T1000 (cell line): ENCODE measurements at places on chromosomes 3 and 15.

- DNase-seq: no peak
Observed at GRCh38 chr15:55222588-55222987, 25.8 kb upstream of the RSL24D1 start.

GRCh38 chr3:150114873-150115540 is 144.3 kb upstream of the PFN2 start:
- DNase-seq: no peak

DNA sequence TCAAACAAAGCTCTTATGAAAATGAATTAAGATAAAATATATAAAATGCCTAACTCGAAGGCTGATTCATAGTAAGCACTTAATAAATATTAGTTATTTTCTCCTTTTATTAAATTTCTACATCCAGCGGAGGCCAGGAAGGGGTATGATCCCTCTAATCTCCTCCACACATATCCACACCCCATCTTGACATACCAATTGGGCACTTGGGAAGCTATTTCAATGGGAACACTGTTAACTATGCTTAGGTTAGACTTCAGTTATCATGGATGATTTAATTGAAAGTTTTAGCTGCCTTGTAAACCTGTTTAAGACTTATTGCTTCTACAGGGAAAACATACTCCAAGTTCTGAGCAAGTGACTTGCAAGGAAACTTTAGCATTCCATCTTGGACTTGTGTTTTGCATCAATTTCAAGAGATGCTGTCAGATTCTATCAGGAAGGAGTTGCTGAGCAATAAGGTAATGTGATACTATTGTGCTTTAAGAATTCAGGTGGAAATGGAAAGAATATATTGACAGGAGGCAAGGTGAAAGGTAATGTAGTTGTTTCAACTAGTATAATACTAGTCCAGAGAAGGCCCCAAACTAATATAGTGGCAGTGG is 120.4 kb upstream of the TSPAN3 start:
- DNase-seq: no peak

GRCh38 chr3:188972310-188972709 is 199.5 kb upstream of the TPRG1 start:
- DNase-seq: no peak

GRCh38 chr3:25589104-25589782 is 75.5 kb downstream of the TOP2B start:
- DNase-seq: no peak

- DNase-seq: no peak
Observed at GRCh38 chr15:29008846-29009245, 123.1 kb downstream of the APBA2 start.

- no peak for DNase-seq
Observed at GRCh38 chr3:55468251-55468650, 18.9 kb downstream of the WNT5A start.

GRCh38 chr3:158679547-158680000 is 7.1 kb upstream of the LXN start:
- no peak for DNase-seq

GRCh38 chr15:55873024-55873720 is 120.2 kb downstream of the NEDD4 start:
- DNase-seq: no peak

DNA sequence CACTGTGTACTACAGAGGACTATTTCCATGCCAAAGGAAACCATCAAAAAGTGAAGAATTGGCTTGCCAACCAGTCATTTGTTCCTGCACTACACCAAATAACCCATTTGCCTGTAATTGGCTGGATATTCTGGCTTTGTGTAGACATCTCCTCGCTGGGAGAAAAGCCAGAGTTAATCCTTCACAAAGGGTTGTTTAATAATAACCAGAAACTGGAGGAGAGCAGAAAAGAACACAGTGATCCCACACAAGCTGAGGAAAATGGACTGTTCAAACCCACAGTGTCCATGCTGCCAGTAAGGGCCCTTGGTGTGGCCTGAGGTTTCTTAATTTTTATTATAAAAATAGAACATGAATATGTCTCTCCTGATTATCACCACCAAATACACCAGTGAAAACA is 294.0 kb downstream of the RORA start:
- no peak for DNase-seq

GRCh38 chr15:51077221-51078153 is 17.2 kb downstream of the TNFAIP8L3 start:
- DNase-seq: no peak

DNA sequence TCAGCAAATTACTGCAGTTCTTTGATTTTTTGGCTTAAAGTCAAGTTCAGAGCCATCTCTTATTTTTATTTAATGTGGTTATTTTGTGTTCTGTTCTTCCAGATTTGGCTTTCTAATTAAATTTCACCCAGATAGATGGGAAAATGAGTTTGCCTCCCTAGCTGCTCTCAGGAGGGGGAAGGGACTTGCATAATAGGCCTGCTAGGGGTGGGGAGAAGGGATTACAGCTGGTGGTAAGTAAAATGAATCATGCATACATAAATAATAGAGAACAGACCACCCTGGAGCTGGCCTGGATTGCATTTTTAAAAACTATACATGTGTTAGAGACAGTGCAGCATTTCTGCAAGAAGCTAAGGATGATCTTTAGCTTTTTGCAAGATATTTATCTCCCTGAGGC is 3.9 kb upstream of the PXYLP1 start:
- DNase-seq: no peak

DNA sequence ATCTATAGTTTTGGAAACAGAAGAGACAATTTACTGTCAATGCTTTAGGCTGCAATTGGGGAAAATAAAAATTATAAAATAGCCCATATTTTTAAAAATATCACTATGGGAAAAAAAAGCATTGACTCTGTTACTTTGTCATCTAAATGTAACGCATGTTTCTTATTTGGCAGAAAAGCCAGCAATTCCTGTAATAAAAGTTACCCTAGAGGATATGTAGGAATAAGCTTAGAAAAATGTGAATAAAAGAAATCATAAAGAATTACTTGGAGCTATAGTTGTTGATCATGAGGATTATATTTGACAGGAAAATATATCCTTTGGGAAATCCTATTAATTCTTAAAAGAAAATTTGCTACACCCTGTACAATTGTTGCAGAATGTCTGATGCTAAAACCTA is 515.4 kb upstream of the IL12A start:
- no peak for DNase-seq

GRCh38 chr3:64074060-64074459 is 50.8 kb upstream of the PSMD6 start:
- DNase-seq: no peak

DNA sequence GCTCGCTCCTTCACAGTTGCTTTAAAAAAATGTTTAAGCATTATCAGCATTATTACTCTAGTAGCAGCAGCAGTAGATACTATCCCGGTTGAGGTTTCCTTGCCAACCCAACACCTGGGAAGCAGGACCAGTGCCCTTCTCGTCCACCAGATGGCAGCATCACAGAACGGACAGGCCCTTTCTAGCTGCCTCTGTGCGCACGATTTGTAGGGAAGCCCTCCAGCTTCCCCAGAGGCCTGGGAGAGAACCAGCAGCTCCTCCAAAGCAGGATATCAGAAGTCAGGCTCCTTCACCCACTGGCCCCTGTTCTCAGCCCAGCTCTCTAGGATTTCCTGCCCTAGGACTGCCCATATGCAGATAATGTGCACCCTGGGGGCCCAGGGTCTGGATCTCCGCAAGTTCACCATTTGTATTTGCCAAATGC is 16.8 kb upstream of the ESYT3 start:
- peak; percentile 69 for DNase-seq

GRCh38 chr3:23288286-23288685 is 85.2 kb downstream of the UBE2E2 start:
- DNase-seq: no peak

DNA sequence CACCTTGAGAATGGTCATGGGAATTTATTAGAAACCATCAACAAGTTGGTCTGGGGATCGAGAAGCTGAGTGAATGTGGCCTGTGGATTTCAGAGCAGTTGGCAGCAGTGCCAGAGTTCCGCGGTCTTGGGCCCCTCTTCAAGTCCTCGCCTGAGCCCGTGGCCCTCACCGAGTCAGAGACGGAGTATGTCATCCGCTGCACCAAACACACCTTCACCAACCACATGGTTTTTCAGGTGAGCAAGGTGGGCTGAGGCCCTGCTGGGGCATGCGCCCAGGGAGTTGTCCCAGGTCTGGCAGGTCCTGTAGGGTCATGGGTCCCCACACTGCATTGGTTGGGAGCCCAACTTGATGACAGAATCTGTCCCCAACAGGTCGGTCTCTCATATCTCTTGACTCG is 7.0 kb upstream of the HMCES start:
- no peak for DNase-seq

DNA sequence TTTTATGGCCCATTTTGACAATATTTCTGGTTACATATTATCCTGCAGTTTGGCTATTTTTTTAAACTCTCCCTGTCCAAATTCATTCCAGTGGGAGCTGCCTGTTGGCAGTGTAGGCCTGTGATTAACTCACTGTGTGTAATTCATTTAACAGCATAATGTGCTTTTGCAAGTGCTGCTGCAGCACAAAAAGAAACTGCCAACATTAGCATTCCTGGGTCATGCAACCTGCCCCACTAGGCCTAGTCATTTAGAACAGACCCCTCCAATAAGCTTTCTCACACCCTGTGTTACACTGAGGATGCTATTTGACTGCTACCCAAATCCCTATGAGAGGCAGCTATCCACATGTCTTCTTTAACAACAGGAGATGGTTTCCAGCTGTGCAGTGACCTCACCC is 251.2 kb upstream of the UBE2E2 start:
- no peak for DNase-seq

GRCh38 chr3:117822416-117822815 is 1112.8 kb downstream of the TUSC7 start:
- DNase-seq: no peak

- no peak for DNase-seq
Observed at GRCh38 chr3:68249265-68249664, 594.9 kb upstream of the SUCLG2 start.

DNA sequence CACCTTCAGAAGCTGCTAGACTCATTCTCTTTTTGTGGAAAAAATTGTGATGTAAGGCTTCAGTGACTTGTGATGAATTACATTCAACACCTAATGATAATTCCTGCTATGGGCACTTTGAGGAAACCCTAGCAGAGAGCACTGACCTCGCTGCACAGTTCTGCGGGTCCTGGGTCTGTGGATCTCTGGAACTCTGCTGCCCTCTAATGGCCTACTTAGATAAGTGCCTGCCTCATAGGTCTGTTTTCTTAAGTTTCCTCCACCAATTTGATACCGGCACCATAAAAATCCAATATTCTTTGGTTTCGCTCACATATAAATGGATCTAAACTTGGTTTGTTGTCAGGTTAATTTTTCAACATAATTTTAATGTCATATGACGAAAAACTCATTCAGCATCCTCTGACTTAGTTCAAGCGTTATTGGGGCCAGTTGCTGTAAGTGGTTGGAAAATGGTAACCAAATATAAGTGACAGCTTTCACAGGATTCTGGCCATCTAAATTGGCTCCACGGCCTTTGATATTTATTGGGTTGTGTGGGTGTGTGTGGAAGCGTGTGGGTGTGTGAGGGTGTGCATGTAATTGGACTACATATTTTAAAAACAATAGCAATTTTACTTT is 10.4 kb downstream of the SLITRK3 start:
- peak; percentile 13 for DNase-seq

GRCh38 chr3:173045770-173046382 is 95.2 kb downstream of the SPATA16 start:
- DNase-seq: no peak

DNA sequence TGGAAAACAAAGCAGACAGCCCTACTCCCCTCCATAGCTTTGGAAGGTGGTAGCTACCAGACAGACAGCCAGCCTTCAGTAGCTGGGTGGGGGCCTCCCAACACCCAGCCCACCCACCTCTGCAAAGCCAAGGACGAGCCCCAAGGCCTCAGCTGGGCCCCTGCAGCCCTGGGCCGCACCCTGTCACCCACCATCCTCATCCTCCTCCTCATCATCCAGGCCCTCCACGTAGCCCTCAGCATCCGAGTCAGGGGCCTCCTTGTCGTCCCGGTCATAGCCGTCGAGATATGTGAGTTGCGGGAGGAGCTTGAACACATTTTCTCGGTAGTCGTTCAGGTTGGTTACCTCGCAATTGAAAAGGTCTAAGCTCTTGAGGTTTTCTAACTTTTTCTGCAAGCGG is 36.5 kb downstream of the ANP32A start:
- DNase-seq: no peak

DNA sequence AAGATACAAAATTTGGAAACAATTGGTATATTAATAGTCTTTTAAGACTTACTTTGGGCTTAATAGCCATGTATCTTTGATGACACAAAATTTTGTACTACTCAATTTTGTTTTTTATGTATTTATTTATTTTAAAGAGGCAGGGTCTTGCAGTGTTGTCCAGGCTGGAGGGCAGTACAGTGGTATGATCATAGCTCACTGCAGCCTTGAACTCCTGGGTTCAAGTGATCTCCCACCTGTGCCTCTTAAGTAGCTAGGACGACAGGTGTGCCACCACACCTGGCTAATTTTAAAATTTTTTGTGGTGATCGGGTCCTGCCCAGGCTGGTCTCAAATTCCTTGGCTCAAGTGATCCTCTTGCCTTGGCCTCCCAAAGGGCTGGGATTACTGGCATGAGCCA is 6.5 kb downstream of the SPRED1 start:
- DNase-seq: no peak

- DNase-seq: no peak
Observed at GRCh38 chr3:149881879-149882278, 68.9 kb downstream of the RNF13 start.

GRCh38 chr3:133445108-133445507 is 45.3 kb downstream of the BFSP2 start:
- no peak for DNase-seq

GRCh38 chr15:46089467-46089935 is 454.7 kb downstream of the SQOR start:
- no peak for DNase-seq

DNA sequence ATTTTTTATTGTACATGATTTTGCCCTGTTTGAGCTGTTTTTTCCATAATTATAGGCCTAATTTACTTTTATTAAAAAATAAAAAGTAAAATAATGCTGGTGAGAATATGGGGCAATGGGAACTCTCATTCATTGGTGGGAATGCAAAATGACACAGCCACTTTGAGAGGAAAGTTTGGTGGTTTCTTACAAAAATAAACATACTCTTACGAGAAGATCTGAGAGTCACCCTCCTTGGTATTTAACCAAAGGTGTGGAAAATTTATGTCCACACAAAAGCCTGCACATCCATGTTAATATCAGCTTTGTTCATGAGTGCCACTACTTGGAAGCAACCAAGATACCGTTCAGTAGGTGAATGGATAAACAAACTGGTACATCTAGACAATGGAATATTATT is 9.8 kb downstream of the MUC13 start:
- DNase-seq: no peak

- DNase-seq: no peak
Observed at GRCh38 chr15:85430406-85431204, 50.2 kb downstream of the AKAP13 start.

DNA sequence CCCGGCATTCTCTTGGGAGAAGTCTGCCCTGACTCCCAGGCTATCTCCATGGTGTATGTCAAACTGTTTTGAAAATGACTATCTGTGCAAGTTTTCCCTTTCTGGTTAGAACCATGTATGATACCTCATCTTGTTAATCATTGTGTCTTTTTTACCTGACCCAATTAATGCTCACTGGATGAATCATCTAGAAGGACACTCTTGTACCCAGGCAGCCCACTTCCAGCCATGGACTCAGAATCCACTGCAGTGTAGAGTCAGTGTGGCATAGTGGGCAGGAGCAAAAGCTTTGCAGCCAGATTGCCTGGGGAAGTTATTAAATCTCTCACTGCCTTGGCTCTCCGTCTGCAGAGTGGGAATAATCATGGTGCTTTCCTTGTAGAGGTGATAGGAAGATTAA is 1.2 kb downstream of the FAM3D start:
- DNase-seq: no peak
